ENCODE measurements at places on chromosomes 4 and X. TPM values are rescaled to one million over a fixed set of nuclear protein-coding genes. Genes with fewer than 3 reads are reported as not detected.

Gene RTL9
- total RNA-seq: not detected

GRCh38 chr4:147965056-147965455 is 233.2 kb downstream of the ARHGAP10 start:
- no peak for DNase-seq

- DNase-seq: no peak
These were observed 61.3 kb downstream of the ENPP6 start for GRCh38 chr4:184156163-184156920.

DNA sequence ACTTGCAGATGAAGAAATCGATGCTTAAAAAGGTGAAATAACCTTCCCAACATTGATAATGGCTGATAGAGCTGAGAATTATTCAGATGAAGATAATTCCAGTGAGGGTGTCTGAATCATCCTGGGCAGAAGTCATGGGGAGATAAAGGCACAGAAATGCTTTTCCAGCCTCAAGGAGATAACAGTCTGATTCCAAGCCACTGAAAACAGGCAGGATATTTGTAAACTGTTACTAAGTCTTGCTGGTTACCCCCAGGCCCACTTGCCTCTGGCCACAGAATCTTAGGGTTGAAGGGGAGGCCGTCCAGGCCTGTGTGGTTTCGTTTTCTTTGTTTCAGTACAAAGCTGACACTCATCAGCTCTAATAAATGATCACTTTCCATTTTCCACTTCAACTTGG is 158.5 kb downstream of the SH3KBP1 start:
- no peak for DNase-seq
